HuH-7 (cell line): ENCODE measurements at places on chromosomes 6 and 20.

GRCh38 chr6:1630771-1631217 lies 21.1 kb downstream of the FOXC1 start:
- DNase-seq: no peak

GRCh38 chr6:157724138-157724820 lies 98.8 kb upstream of the SNX9 start:
- DNase-seq: no peak

DNA sequence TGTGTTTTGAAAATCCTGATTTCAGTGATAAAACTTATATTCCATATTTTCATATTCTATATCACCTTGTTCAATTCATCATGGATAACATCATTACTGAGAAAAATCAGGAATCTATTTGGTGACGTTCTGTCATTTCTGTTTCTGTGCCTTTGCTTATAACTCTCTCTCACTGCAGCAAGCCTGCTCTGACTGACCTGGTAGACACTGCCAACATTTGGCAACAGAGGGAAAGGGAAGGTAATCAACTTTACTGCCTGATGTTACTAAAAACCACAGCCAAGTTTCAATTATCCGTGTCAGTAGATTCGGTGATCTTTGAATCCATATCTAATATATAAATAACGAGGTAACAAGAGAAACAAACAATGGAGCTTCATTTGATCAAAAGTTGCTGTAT lies 501.9 kb downstream of the LMBRD1 start:
- DNase-seq: no peak

DNA sequence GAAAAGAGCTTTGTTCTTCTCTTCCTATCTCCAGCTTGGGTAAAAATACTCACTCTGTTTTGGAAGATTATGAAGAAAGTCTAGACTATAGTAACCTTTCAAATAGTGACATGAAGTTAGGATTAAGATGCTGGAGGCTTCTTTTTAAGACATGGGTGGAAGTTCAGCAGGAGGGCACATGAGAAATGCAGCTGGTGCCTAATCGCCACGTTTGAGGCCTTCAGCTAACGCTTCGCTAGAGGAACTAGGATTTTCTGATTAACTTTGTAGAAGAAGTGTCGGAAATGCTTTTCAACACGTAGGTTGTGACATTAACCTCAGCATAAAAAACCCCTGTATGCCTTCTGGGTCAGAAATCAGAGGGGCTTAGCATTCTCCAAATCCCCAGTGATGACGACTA lies 348.1 kb upstream of the MAP3K7 start:
- DNase-seq: no peak

DNA sequence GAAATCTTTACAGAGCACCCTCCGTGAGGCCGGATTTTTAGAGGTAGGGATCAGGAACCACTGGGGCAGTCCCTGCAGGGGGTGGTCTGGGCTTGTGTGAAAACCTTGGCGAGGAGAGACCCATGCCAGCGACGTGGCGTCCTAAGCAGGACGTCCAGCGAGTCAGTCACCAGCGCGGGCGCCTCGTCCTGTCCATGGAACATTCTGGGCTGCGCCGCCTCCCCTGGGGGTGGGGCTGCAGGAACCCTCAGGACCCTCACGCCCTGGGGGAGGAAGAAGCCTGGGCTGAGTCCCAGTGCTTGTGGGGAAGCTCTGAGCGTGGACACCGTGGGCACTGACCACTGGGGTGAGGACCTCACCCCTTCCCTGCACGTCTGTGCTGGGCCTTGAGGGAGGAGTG lies 25.7 kb upstream of the DACT2 start:
- no peak for DNase-seq
